ENCODE measurements at places on chromosomes 1 and 21.

DNA sequence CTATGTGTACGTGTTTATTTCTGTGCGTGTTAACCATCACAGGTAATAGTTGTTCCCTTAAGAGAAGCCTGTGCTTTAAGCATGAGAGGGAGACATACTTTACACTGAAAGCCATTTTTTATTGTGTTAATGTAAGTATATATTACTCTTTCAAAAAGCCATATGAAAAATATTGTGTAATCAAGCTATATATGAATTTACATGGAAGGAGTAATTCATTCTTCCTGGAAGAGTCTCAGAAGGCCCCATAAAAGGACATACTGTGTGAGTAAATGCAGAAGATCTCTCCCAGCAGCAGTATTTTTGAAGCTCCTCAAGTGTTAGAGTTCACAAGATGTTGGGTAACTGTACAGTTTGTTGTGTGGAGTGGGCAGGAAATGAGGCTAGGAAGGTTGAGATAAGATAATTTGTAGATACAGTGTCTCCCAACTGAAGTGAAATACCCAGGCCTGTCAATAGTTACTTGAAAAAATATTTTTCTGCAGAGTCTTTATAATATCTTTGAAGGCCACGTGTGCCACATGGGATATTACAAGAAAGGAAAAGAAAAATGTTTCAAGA, 138.3 kb downstream of the PTGER3 start:
- no peak for DNase-seq

GRCh38 chr21:31371715-31372470, 27.8 kb upstream of the TIAM1 start:
- DNase-seq, result no peak

DNA sequence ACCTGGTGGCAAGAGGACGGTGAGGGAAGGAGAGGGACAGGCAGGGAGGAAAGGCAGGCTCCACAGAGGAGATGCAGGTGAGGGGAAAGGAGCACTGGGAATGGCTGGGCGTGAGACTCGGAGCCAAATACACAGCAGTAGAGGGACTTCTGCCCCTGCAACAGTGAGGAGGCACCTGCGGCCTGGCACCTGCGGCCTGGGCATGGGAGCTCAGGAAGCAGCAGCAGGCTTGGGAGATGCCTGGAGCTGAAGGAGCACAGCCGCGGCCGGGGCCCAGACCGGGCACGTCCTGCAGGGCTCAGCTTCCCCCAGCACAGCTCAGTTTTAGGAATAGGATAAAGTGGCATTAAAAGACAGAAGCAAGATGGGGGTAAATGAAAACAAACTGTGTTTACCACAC, 20.9 kb upstream of the TSPEAR start:
- no peak for DNase-seq

GRCh38 chr1:115927971-115928370, 48.3 kb upstream of the SLC22A15 start:
- DNase-seq, result no peak

- DNase-seq, result peak; percentile 28
Measured at GRCh38 chr21:35965699-35966098, 94.6 kb downstream of the SETD4 start.

- no peak for DNase-seq
Measured at GRCh38 chr1:181680332-181680731, 197.0 kb downstream of the CACNA1E start.

- no peak for DNase-seq
Measured at GRCh38 chr1:116943438-116943837, 33.7 kb downstream of the PTGFRN start.

GRCh38 chr1:151934048-151934493, 24.8 kb upstream of the THEM4 start:
- peak; percentile 81 for DNase-seq

DNA sequence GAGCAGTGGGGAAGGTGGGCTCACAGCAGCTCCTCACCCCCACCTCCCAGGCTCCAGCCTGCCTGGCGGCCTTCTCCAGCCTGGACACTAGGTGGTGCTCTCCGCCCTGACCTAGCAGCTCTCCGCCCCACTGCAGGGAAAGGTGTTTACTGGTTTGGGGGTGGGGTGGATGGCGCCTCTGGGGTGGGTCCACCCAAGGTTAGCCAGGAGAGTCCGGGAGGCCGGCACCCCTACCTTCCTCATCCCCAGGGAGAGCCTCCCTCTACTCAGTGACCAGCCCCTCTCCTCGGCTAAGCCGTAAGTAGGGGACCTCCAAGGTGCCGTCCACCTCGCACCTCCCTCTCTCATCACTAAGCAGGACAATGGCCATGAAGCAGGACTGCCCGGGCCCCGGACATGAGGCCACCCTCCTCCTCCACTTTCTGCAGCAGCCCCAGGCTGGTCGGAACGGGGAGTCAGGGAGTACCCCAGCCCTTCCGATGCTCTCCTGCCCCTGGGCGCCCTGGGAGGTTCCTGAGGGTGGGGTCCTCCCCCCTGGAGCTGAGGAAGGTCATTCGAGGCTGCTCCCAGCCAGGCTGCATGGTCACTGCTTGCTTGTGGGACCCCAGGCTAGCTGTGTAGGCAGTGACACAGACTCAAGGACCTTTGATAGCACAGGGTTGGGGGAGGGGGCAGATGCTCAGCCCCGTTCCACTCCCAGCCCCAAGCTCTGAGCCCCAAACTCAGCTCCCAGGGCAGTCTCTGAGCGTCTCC, 101.4 kb upstream of the VAMP3 start:
- DNase-seq, result peak; percentile 62

- DNase-seq, result peak; percentile 14
Measured at GRCh38 chr1:81174811-81175476, 625.8 kb upstream of the ADGRL2 start.

GRCh38 chr1:66258404-66259105, 275.4 kb upstream of the SGIP1 start:
- DNase-seq, result no peak

- peak; percentile 47 for DNase-seq
Measured at GRCh38 chr1:84619383-84620102, 45.3 kb upstream of the CTBS start.

- no peak for DNase-seq
Measured at GRCh38 chr1:234079896-234080295, 175.4 kb downstream of the SLC35F3 start.

DNA sequence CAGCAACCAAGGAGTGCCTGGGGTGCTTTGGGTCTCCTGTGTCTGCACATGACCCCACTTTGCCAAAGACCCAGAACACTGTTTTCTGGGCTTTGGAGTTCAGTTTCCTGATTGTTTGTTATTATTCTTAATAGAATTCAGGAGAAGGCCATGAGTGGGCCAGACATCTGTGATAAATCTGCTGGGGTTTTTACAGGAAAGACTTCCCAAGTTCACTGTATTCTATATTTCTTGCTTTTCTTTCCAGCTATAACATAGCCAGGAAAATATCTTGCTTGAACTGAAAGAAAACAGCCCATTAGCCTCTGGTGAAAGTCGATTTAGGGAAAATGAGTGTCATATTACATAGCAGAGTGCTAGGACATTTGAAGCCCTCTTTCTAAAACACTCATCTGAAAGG, 345.1 kb upstream of the USP24 start:
- DNase-seq, result no peak

GRCh38 chr1:109535481-109535880, 4.2 kb upstream of the GPR61 start:
- no peak for DNase-seq

- DNase-seq, result no peak
Measured at GRCh38 chr1:96843196-96843595, 121.6 kb downstream of the PTBP2 start.

- DNase-seq, result no peak
Measured at GRCh38 chr21:42250422-42251403, 31.8 kb downstream of the ABCG1 start.

GRCh38 chr1:24385160-24385940, 28.2 kb downstream of the STPG1 start:
- no peak for DNase-seq

GRCh38 chr1:224488806-224489499, 54.4 kb upstream of the WDR26 start:
- DNase-seq, result no peak

DNA sequence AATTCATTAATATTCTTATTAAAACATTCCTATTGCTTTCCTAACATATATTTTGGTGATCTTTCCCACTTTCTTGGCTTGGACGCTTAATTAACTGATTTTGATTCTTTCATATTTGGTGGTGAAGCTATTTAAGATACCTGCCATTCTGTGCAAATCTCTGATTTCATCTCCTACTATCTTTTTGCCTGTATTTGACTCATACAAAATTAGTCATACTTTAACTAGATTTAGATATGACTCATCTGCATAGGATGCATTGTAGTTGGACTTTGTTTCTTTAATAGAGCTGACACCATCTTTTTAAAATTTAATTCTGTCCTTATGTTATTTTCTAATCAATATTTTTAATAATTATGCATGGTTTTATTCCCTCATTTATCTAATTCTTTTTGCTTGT, 93.8 kb upstream of the PLPPR4 start:
- no peak for DNase-seq

DNA sequence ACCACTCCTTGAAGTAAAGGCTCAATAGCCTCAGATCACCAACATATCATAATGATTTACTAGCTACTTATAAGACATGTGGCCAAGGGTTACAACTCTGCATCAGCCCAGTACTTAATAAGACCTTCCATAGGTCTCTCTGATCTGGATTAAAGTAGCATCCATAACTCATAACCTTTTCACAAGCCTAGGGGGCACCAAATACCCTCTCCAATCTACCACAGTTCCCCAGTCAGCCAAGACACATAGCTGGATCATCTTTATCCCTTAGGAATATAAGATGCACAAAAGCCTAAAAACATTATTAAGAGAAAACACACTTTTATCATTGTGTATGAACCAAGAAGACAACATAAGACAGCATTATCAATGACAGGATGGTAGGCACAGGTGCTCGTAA, 22.1 kb downstream of the SSX2IP start:
- DNase-seq, result no peak

- peak; percentile 87 for DNase-seq
Measured at GRCh38 chr1:94926915-94927404, at the start of gene CNN3. CNN3 (minus strand) TSS chr1:94927110; CDS start chr1:94926894, 216 bp downstream.

DNA sequence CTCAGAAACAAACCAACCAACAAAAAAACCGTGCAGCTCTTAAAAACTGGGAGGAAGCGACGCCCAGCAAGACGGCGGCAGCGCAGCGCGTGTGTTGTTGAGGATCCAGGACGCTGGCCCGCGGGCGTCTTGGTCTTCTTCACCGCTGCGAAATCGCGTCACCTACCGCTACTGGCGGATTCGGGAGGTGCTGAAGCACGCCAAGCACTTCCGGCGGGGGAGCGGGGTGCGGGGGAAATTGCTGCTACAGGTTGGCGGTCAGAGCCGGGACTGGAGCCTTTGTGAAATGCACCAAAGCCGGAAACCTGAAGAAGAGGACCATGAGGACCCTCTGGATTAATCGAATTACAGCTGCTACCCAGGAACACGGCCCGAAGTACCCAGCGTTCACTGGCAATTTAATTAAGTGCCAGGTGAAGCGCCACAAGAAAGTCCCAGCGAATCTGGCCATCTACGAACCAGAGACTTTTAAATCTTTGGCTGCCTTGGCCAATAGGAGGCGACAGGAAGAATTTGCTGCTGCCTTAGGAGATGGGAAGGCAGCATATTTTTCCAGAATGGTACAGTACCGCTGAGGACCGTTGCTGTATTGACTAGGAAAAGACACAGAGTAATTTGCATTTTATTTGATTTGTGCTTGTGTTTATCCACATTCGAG, 11.9 kb upstream of the RIPPLY3 start:
- DNase-seq, result peak; percentile 18

- DNase-seq, result no peak
Measured at GRCh38 chr1:8303141-8303540, 14.8 kb upstream of the SLC45A1 start.

DNA sequence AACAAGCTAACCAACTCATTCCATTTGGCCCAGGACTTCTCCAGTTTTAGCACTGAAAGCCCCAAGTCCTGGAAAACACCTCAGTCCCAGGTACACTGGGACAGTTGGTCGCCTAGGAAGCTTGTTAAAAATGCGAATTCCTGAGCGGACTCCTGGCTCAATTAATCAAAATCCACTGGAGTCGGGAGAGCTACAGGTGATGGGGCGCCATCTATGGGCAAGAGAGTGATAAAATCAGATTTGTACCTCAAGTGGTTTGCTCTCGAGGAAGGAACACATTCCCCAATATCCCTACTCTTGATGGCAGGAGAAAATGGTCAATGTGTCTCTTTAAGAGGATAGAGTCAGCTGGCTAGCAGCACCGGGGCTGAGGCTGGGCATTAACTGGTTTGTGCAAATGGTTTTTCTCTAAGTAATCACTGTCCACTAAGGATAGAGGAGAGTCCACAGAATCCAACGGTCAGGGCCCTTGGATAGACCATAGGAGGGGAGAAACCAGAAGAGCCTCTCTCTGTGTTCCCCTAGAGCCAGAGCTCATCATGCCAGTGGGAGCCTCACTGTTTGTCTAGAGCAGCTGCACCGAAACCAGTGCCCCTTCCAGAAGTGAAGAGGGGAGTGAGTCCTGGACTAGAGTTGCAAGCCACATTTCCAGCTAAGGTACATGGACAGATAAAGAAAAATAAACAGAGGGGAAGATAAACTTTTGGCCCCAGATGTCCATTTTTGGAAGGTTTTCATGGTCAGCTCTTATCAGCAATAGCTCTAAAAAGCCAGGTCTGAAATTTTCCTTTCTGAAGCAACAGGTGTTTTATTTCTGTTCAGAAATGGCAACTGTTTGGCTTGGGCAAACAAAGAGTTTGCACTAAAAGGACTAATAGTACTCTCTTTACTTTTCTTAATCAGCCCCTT, 148.5 kb downstream of the TENT5C start:
- peak; percentile 74 for DNase-seq

Data from small intestine (tissue), 16 donors.